OCI-M1 (cell line): ENCODE measurements at places on chromosomes 12 and 14.

DNA sequence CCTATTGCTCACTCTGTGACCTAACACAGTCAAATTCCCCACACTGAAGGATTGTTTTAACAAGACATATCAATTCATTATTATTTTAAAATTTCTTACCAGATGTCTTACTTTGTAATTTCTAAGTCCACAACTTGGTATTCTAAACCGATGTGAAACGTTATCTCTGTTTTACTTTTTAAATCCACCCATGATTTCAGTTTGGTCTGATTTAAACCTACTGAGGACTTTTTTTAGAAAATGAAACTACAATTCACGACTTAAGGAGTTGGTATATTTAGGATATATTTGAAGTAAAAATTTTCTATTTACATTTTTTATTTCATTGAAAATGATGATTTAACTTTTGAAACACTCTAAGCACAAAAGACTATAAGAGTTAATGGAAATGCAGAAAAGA is 35.1 kb upstream of the GRIP1 start:
- DNase-seq, result peak; percentile 11

- DNase-seq, result no peak
Measured at GRCh38 chr12:104910196-104910840, 47.8 kb downstream of the SLC41A2 start.

DNA sequence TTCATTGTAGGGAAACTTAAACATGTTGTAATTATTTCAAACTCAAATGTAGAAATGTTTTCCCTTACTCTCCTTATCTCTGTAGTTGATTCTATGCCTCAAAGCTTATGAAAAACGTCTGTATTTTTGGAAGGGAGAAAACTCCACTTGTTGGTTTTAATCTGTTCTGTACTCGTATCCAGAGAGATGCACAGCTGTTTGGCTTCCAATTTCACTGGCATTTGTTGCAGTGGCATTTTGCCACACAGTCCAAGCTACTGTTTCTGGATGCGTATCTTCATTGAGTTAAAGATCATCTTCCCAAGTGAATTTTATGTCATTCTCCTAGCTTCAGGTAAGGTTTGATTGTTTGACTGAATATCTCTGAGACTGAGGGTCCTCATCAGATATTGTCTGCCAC is 481.4 kb downstream of the TRHDE start:
- no peak for DNase-seq

- no peak for DNase-seq
Measured at GRCh38 chr12:70459786-70460185, 93.7 kb downstream of the KCNMB4 start.

DNA sequence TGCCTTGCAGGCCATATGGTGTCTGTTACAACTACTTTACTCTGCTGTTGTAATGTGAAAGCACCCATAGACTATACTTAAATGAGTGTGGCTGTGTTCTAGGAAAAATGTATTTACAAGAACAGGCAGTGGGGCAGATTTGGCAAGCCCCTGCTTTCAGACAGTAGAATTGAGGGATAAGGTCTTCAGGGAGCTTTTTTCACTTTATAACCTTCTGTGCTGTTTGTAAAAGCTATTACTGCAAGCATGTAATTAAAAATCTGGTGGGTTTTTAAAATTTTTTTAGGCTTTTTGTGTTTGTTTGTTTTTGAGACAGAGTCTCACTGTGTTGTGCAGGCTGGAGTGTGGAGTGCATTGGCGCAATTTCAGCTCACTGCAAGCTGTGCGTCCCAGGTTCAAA is 73.9 kb downstream of the VEZT start:
- DNase-seq, result no peak

DNA sequence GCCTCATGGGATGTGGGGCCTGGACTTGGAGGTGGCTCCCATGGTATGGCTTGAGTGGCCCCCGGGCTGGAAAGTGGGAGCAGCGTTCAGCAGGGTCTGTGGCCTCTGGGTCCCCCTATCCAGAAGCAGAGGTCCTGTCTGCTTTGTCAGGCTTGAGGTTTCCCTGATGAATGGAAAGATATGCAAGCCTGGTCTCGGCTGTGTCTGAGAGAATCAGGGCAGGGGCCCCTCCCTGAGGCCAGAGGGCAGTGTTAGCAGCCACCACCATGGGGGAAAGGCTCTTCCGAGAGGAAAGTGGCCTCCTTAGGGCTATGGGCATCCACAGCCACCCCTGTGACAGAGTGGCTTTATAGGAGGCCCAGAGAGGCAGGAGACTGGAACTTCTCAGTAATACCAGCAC is 128.2 kb downstream of the VRK1 start:
- DNase-seq, result no peak

- DNase-seq, result no peak
Measured at GRCh38 chr14:81555051-81555450, 21.4 kb upstream of the SEL1L start.

DNA sequence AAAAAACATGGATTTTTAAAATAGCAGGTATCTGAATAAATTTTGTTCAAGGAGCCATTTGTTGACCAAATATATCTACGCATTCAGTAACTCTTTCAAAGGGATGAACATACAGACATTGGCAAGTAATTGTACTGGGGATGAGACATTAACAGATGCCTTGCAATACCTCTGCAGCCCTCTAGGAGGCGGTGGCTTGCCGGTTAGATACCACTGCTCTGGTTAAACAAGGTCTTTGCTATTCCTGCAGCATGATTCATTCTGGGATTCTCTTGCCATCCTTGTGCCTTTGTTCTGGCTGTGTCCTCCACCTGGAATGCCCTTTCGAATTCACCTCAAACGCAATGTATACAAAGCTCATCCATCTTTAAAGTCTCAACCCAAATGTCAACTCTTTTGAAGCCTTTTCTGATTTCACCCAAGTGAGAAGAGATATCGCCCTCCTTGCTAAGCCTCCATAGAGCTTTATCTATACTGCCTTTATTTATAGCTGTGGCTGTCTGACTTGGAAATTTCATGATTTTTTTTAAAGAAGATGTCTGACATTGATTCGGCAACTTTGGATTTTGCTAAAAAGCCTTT is 131.0 kb upstream of the SRRM4 start:
- DNase-seq, result peak; percentile 47

DNA sequence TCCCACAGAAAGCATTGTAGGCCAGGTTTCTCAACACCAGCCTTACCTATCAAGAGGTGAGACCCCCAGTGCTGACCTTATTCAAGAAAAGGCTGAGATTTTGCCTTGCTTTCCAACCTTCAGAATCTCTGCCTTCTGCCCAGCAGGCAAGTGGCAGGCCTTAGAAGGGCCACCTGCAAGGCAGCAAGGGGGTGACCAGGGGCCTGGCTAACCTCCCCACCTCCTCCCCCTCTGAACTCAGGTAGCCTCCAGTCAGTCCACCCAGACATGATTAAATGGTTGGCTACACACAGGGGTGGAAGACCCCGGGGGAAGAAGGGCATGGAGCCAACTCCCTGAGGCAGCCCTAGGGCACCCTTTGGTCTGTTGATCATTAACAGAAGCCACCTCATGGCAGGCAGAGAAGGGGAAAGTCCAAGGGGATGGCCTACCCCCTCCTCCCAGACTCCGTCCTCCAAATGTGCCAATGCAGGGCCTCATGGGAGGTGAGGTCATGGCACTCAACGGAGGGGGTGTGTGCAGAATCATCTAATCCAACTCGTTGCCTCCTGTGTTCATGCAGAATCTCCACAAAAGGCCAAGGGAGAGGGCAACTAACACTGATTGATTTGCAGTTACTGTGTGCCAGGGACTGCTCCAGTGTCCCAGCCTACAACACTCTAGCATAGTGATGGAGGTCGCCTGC is 8.5 kb downstream of the ZFP36L1 start:
- no peak for DNase-seq

DNA sequence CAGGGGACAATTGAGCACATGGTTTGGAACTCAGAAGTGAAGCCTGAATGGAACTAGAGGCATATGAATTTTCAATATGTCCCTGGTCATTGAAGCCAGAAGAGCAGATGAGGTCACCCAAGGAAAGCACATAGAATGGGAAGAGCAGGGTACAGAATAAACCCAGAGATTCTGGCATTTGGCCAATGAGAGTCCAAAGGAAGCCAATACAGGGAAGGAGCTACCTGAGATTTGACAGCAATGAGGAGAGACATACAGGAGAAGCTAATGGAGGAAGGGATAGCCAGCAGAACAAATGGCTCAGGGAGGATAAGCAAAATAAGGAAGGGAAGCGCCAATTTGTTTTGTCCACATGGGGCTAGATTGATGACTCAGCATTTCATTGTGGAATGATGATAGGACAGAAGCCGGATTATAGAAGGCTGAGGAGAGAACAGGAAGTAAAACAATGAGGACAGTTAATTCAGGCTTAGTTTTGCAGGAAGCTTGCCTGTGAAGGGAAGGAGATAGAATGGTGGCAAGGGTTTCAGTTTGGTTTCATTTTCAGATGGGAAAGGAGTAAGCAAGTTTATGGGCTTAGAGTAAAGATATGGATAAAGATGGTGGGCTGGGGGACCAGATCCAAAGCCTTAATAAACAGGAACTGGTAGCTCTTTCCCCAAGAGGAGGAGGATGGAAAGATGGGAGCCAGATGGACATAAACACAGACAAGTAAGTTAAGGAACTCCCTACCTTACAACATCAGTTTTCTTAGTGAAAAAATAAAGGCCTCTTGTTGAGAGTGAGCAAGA is 3.2 kb upstream of the SPTSSA start:
- DNase-seq, result peak; percentile 87

- DNase-seq, result no peak
Measured at GRCh38 chr12:102722147-102722546, 194.9 kb downstream of the PAH start.

DNA sequence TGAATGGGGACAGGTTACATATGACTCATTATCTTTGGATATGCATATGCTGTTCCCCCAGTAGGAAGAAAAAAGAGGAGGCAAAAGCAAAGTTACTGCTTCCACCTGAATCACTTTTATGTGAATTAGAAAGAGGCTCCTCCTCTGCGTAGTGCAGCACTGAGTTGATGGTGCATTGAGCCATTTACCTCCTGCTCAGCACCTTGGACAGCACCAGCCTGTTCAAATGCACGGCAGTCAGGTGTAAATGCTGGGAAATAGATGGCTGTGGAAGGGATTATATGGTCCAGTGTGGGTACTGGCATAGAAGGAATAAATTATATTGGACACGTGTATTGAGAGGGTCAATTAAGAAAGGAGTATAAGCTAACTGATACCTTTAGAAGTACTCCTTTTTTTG is 541.9 kb upstream of the SEL1L start:
- DNase-seq, result peak; percentile 49

DNA sequence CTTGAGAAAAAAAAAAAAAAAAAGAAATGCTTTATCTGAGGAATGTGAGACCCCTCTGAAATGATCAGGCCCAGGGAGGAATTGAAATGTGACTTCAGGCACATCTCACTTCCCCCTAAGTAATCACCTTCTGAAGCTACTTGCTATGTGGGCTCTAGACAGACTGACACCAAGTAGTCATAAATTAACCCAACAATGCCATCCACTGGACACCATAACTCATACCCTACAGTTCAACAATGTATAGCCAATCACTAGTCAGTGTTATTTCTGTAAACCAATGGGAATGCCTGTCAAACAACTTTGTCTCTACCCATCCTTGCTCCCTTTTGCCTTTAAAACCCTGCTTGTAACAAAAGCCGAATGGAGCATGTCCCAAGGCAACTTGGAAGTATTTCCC is 182.7 kb upstream of the TMPO start:
- no peak for DNase-seq

DNA sequence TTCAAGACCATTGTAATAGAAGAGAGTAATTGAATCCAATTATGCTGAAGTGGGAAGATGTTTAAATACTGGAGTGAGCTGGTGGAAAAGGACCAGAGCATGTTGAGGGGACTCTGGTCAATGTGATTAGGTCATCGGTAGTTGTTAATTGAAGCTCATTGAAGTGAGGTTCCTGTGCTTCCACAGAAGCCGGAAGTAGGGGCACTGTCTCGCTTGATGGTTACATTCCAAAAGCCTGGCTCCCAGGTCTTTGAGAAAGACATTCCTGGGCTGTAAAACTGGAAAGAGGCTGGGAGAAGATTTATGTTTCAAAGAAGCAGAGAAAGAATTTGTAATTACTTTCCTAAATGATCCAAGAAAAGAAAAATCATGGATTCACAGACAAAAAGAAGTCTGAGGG is 12.3 kb upstream of the CLECL1 start:
- no peak for DNase-seq

DNA sequence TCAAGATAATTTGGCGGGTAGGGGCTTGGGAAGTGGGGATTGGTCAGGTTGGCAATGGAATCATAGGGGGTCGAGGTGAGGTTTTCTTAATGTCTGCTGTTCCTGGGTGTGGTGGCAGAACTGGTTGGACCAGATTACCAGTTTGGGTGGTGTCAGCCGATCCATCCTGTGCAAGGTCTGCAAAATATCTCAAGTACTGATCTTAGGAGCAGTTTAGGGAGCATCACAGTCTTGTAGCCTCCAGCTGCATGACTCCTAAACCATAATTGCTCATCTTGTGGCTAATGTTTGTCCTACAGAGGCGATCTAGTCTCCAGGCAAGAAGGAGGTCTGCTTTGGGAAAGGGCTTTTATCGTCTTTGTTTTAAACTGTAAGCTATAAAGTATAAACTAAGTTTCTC is 868.4 kb downstream of the DIO2 start:
- DNase-seq, result no peak

- DNase-seq, result no peak
Measured at GRCh38 chr14:68888025-68888850, 90.9 kb downstream of the ACTN1 start.

- no peak for DNase-seq
Measured at GRCh38 chr12:124790650-124791400, 72.8 kb downstream of the SCARB1 start.

GRCh38 chr14:92122761-92123160 is 992 bp downstream of the CPSF2 start:
- DNase-seq, result no peak

DNA sequence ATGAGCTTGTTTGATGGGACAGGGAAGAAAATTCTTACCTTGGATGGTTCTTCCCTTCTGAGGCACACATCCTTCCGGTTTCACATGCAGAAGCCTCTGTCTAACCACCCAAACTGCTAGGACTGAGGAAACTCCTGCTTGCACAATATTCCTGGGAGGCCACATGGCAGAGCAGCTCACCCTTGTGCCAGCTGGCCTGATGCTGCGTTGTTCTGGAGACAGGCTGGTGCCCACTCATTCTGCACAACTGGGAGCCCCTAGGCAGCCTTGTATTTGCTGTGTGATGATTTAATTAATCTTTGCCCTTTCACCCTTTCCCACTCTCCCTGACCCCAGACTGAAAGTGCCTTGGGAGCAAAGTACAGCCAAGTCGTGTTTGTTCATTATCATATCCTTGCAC is 130.8 kb downstream of the RTN1 start:
- no peak for DNase-seq

- DNase-seq, result no peak
Measured at GRCh38 chr14:101626331-101626730, 65.0 kb downstream of the DIO3 start.

GRCh38 chr12:53227836-53228235 is 4.2 kb downstream of the RARG start:
- DNase-seq, result no peak

- DNase-seq, result no peak
Measured at GRCh38 chr14:54472315-54472714, 16.5 kb downstream of the GMFB start.

GRCh38 chr14:52314595-52315354 is 663 bp downstream of the PTGER2 start:
- no peak for DNase-seq
